Activated CD4-positive, CD25-positive, alpha-beta regulatory T cell (primary cell): ENCODE measurements at places on chromosomes 6 and 20.

DNA sequence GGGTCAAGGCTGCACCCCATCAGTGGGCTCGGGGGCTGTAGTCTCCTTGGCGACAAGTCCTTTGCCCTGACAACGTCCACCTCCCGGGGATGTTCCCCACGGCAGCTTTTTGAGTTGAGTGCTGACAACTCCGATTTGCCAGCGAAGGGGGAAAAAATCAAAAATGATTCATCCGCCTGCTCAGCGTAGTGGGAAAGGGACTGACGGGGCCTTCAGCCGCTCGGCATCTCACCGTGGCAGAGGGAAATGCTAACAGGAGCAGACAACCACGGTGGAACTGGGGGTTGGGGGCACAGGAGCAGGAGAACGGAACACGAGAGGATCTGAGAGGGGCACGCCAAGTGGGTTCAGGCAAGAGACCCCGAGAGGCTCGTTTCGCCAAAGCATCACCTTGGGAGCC is 173.7 kb downstream of the TFAP2C start:
- DNase-seq: no peak

DNA sequence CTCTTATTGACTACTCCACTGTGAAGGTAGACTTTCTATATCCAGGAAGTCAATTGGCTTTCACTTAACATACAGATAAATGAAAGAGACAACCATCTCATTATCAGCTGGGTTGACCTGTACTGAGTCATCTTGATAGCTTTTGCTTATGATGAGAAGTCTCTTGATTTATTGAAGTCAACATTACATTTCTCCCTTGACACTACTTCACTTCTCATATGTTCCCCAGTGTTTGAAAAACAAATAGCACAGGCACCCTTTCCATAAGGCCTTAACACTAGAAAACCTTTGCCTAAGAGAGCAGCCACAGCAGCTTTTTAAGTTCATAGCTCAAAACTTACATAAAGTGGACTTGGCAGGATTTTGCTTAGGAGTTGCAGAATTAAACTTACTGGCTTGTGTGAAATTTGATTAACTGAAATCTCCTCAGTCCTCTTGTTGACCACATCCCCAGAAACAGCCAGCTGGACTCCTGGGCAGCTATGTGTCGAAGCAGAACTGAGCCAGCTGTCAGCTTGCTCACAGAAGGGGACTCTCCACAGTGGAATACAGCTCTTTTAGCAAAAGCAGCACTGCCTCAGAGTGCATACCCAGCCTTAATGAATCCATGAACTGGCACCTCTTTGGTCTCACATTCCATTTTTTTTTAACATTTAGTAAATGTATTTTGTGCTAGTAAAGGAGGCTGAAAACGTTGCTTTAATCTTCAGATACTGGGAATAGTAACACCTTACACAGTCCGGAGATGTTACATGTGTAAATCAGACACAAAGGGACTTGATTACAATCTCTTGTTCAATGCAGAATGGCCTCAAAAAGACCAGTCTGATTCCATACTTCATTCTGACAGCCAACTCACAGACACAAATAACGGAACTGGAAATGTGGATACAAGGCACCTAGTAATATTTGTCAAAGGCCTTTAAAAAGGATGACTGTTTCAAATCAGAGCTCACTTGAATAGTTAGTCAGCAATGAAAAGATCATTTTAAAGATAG is 1532.7 kb downstream of the HACE1 start:
- no peak for DNase-seq

GRCh38 chr6:21587179-21587960 is 6.2 kb upstream of the SOX4 start:
- DNase-seq: no peak

DNA sequence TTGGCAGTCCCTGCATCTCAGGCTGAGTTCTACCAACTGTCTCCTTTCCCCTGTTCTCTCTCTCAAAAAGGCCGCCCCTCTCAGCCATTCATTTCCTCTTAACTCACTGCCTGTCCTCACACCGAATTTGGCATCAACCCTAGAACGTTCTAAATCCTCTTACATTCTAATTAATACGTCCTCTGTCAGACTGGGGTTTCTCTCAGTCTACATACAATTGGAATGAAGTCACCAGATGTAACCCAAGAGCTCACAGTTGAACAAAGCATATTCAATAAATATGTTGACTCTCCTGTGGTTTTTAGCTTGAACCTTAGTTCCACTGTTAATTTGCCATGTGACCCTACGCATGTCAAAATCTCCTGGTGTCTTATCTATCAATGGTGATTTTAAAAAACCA is 269.6 kb downstream of the CLIC5 start:
- no peak for DNase-seq

GRCh38 chr6:157220485-157220884 is 102.8 kb downstream of the TMEM242 start:
- DNase-seq: no peak

DNA sequence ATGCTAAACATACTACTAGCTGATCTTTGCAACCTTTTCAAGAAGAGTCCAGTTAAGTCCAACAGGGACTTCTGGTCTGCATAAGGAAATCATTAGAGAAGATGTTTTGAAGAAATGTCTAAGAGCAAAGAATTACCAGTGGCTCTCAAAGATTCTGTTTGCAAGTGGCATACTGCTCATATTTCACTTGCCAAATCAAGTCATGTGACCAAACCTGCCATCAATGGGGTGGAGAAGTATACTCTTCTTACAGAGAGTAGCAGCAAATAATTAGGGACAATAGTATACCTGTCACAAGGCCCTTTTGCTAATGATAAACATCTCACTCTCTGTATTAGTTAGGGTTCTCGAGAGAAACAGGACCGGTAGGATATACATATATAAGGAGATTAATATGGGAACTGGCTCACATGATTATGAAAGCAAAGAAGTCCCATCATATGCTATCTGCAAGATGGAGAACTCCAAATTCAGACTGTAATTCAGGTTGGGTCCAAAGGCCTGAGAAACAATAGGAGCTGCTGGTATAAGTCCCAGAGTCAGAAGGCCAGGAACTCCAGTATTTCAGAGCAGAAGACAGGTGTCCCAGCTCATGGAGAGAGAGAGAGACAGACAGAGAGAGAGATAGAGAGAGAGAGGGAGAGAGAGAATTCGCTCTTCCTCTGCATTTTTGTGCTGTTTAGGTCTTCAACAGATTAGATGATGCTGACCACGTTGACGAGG is 111.5 kb downstream of the LCA5 start:
- DNase-seq: no peak

GRCh38 chr6:71465096-71465495 is 176.5 kb downstream of the OGFRL1 start:
- DNase-seq: no peak

GRCh38 chr6:149094156-149094555 is 223.4 kb upstream of the TAB2 start:
- no peak for DNase-seq
